ENCODE measurements at places on chromosomes 16 and 17.

- no peak for DNase-seq
Measured at GRCh38 chr16:48814994-48815393, 205.0 kb upstream of the N4BP1 start.

DNA sequence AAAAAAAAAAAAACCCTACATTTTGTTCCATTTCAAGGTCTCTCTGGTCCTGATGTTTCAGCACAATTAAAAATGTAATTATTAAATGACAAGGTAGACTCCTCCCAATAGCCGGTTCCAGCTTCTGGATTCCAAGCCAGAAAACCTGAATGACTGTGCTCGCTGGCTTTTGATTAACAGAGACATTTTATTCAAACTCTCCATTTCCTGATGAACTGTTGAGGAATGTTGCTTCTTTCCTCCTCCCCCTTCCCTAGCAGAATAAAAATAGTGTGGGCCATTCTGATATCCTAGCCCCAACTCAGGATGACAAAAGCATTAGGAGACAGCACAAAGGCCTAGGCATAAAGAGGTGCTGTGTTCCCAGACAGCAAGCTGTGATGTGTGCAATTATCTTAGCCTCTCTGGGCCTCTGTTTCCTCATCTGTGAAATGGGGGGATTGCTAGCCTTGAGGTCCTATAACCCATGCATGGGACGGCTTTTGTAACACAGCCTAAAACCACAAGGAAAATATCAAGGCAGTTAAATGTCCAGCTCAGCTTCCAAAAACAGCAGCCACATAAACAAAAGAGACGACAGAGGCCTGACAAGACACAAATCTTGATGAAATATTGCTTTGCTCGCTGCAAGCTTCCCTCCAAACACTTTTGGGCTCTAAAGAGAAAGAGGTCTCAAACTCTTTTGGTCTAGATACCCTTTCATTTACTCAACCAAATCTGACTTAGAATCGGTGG is 127.2 kb upstream of the RCVRN start:
- no peak for DNase-seq

- DNase-seq = no peak
Measured at GRCh38 chr17:63741143-63741407, 524 bp downstream of the STRADA start.

GRCh38 chr16:25065899-25066298 is 45.6 kb upstream of the LCMT1 start:
- DNase-seq = no peak

DNA sequence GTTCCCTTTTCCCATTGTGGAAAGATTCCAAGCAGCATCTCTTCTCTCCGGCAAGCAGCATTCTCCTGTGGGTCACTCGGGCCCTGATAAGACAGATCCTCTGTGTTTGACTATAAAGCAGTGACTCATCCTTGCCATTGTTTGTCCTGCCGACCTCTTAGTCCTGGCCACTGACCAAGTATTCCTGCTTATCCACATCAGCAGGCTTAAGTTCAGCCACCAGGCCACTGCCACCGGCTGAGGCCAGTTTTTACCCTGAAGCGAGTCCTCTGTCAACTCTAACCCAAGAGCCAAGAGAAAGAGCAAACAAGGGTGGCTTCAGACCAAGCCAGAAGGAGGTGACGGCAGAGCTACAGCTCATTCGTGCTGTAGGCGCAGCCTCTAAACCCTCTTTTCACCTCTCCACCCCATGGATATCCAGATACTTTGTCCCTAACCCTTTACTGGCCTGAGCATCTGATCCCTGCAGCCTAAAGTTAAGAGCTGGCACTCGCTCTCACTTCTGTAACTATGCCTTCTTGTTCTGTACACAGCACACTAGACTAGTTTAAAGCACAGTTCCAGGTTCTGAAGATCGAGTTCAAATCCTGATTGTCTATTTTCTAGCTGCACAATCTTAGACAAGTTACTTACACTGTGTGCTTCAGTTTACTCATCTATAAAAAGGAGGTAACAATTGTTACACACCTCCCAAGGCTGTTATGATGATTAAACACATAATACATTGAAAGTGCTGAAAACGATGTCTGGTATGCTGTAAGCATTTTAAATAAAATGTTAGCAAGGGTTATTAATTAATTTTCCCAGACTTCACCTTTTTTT is 31.0 kb downstream of the SOX9 start:
- DNase-seq = no peak

DNA sequence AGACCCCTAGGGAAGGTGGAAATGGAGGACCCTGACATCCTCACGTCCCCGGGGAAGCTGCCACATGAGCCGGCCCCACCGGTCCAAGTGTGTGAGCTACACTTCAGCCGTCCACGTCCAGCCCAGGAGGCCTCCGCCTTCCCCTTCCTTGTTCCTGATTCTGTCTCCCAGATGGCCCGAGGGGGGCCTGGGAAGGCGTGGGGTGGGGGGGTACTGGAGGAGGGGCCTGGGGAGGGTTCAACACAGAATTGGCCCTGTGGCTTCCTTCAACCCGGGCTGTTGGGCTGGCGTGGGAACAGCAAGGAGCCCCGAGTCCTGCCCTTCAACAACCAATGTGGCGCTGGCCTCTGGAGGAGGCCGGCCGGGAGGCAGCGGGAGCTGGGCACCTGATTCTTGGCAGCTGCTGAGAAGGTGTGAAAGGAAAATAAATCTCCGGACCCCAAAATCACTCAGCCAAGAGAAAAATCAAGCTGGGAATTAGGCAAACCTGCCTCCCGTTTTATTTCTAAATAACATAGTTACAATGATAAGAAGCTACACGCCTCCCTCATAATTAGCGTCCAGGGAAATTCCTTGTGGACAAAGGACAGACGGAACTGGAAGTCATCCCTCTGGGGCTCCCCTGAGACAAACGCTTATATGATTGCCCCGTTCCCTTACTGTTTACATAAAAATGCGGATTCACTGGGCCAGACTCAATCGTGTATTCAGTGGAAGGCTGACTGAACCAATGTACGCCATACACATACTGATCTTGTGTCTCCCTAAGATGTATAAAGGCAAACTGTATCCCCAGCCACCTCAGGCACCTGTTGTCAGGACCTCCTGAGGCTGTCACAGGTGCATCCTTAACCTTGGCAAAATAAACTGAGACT is 1.8 kb upstream of the APRT start:
- DNase-seq = no peak

GRCh38 chr17:6420173-6420641 is 14.7 kb downstream of the AIPL1 start:
- no peak for DNase-seq

- DNase-seq = no peak
Measured at GRCh38 chr17:59139939-59140338, 15.0 kb downstream of the SKA2 start.

- DNase-seq = no peak
Measured at GRCh38 chr17:17748179-17748578, 66.9 kb downstream of the RAI1 start.

DNA sequence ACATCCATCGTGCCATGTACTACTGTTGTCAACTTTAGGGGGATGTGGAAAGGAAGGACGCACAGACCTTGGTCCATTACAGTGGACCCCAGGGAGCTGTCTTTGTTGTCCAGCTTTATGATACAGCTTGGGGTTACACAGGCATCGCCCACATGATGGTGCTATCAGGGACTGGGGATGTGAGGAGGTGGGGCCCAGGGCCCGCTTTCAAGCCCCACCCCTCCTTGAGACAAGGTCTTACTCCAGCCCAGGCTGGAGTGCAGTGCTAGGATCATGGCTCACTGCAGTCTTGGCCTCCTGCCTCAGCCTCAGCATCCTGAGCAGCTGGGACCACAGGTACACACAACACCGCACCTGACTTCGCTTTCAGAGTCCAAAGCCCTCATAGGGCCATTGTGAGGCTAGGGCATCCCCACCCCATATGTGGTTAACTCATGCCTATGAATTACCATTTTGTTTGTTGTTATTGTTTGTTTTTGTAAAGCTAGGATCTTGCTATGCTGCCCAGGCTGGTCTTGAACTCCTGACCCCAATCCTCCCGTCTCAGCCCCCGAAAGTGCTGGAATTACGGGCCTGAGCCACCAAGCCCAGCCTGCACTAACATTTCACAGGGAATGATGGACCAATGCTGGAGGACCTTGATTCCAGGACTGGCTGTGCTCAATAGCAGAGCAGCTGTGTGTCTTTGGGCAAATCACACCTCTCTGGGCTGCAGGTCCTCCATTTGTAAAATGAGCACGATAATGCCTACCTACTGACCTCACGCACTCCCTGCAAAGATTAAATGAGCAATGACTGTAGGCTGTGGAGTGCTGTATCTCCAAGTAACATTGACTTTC is 17.2 kb downstream of the ST3GAL2 start:
- no peak for DNase-seq

GRCh38 chr17:68580236-68580770 is 20.9 kb downstream of the FAM20A start:
- no peak for DNase-seq

DNA sequence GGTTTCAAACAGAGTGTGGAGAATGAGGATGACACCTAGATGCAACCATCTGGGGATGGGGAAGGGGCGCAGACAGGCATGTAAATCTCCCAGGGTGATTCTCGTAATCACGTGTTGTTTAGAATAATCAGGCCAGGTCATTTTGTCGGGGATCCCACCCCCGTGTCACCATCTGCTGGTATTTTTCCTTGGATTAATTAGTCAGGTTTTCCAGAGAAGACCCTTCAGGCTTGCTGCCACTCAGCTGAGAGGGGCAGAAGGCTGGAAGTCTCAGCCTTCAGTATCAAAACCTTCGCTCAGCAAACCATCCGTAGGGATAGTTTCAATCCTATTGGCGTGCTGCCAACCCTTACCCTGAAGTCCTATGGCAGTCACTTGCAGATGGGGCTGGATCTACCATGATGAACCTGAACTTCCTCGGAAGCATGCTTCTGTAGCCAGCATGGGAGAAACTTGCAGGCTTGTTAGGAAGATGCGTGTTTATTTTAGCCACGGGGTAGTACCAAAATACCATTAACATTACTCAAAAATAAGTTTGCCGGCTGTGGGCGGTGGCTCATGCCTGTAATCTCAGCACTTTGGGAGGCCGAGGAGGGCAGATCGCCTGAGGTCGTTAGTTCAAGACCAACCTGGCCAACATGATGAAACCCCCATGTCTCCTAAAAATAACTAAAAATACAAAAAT is 7.5 kb upstream of the ADCY9 start:
- no peak for DNase-seq

DNA sequence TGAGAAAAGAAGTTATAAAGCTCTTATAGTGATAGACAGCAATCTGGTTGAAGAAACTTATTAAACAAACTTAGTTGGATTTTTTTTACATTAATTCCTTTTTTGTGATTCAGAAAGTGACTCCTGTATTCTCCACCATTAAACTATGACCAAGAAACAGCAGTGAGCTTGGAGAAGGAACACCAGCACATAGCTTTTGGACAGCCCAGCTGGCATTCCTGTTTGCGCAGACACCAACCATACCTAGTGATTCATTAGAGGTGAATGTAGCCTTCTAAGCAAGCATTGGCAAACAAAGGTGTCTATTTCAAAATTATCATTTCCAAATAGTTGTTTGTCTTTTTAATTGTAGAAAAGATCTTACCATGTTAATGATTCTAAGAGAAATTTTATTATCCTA is 94.4 kb downstream of the STXBP4 start:
- DNase-seq = no peak

DNA sequence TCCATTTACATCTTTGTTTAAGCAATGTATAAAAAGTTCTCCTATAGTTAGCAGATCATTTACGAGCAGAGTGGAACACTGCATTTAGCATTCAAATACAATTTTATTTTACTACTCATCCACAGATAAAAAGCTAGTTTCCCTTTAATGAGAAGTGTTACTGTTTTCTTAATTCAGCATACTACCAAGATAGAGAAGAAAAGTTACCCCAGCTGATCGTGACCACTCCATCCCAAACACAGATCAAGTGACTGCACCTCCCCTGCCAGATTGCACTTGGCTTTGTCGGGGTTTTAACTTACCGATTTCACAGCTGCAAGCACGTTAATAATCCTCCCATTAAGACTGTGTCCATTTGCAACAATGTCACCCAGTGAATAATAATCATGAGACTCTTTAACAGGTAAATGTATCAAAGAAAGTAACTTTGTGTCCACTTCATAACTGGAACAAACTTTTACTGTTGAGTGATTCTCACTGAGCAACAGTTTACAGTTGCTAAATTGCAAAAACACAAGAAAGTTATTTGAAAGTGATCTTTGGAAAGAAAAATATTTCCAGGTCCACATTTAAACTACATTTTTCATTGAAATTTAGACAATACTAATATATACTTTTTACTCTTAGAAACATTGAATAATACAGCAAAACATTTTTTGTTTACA is 14.4 kb downstream of the MEIOB start:
- DNase-seq = no peak

GRCh38 chr17:8155996-8156245 is 3.7 kb upstream of the PER1 start:
- DNase-seq = no peak

GRCh38 chr17:47686664-47687327 is 7.2 kb upstream of the TBKBP1 start:
- DNase-seq = no peak

- no peak for DNase-seq
Measured at GRCh38 chr17:66978514-66979061, 14.1 kb downstream of the CACNG4 start.

GRCh38 chr17:935485-935884 is 44.1 kb downstream of the NXN start:
- no peak for DNase-seq

DNA sequence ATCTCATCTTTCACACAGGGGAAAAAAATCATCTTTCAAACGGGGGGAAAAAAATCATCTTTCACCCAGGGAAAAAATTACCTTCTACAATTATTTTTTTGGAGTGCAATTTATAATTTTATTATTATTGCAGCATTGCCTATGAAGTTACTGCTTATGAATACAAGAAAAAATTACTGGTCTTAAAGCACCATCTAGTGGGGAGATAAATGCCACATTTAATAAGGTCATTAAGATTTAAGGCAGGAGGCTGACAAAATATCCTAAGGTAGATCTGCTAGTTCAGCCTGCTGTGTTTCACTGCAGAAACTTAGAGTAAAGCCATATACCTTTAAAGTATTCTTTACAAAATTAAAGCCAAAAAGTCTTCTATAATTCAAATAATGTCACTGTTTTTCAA is 13.7 kb downstream of the SHCBP1 start:
- no peak for DNase-seq

DNA sequence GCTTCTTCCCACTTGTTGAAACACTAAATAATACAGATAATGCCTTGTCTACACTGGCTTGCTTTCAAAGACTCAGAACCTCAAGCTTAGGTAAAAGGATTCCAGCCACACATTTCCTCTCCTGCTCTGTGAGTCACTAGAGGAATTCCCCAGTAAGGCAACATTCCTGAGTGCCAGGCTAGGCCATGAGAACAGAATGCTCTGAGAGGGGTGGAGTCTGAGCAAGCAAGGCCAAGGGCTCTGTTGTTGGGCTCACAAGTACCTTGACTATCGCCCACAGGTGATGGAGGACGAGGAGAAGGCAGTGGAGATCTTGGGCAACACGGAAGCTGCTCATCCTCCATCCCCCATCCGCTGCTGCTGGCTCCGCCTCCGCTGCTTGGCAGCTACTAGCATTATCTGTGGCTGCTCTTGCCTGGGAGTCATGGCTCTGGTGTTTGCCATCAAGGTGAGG is 6.7 kb upstream of the PHKG2 start:
- no peak for DNase-seq

- DNase-seq = no peak
Measured at GRCh38 chr16:15523939-15524338, 89.6 kb downstream of the BMERB1 start.

All from activated gamma-delta T cell treated with Interleukin-2 at 50 U/mL for 16 hours (primary cell).